ENCODE measurements at places on chromosomes 11 and 22.

DNA sequence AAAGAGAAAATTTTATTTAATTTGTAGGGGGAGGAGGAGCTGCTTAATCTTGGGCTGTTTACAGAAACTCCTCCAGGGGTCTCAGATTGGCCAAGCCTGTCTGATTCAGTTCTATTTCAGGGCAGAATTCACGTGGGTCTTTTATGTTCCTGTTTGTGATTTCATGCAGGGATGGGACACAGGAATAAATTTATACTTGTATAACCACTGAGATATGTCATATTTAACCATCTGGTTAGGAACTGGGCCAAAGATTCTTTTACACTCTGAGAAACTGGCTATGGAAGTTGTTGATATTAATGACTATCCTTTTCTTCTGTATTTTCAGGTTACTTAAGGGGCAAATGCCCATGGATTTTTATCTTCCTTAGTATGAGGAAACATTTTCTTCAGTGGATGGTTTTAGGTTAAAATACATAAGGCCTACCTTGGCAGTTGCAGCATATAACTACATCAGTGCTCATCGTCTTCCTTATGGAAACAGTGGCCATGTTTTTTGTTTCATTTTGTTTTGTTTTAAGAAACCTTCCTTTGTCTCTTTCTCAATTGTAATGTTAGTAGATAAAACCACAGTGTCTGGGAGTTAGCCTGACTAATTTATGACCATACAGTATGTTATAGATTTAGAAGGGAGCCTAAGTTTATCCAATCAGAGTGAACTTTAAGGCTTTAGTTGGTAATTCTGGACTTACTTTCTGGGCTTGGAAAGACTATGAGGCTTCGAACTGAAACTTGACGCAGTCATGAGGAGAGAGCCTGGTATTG, 132.4 kb upstream of the ANO3 start:
- DNase-seq: no peak

DNA sequence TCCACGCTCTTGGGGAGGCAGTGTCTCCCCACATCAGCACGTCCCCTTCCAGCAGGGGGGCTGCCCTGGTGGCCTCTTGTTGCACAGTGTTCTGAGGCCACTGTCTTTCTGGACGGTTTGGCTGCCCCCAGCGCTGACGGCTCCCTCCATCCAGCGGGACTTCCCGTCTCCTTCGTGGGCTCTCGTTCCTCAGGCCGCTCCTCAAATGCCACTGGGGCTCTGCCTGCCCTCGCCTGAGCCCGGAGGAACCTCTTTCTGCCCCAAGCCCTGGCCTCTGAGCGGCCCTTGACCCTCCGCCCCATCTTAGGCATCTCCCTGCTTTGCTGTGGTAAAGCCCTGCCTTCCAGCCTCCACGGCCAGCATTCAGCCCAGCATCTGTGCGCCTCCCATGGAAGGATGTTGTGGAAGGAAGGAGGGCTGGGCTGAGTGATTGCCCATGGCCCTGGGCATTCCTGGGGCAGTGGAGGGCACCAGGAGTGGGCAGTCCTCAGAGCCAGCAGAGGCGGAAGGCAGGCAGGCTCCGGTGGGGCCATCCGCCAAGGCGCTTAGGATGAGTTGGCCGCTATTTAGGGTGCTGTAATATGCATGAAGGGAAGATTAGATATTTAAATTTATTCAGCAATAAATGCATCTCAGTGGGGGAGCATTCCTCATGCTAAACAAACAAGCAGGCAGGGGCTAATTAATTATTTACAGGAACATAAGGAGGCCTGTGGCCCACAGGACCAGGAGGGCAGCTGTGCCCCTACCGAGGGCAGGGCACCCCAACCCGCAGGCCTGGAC, 17.8 kb downstream of the OTUB1 start:
- DNase-seq: no peak

- DNase-seq: no peak
Observed at GRCh38 chr11:61756452-61757212, 4.2 kb downstream of the MYRF start.

DNA sequence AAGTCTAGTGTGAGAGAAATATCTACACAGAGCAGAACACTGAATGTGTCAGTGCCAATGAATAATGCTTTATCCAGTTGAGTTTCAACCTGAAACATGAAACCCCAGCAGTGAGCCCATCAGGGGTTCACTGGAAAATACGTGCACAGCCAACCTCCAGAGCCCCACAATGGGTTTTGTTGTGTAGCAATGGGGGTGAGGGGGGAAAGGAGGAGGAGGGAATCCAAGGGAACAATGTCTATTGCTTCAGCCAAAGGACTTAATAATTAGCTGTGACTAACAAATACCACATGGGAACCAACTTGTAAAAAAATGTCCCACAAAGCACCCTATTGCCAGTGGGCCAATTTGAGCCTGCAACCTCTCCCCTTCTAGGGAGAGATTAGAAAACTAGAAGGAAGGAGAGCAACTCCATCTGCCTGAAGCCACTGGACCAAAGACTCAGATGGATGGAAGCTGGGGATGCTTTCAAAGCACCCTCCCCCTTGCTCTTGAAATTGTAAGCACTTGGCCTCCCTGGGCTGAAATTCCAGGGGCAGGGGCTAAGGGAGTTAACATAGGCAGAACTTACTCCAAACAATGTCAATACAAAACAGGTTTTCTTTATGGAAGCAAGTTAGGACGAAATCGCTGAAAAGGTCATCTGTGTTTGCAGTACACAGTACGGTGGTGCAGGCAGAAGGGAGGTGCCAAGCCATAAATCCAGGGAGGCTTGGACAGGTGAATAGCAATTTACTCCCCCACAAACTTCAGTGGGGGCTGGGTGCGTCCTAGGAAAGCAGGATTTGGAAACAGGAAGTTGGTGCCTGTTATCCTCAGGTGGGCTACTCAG, 99.8 kb downstream of the ARL14EP start:
- DNase-seq: peak; percentile 26

DNA sequence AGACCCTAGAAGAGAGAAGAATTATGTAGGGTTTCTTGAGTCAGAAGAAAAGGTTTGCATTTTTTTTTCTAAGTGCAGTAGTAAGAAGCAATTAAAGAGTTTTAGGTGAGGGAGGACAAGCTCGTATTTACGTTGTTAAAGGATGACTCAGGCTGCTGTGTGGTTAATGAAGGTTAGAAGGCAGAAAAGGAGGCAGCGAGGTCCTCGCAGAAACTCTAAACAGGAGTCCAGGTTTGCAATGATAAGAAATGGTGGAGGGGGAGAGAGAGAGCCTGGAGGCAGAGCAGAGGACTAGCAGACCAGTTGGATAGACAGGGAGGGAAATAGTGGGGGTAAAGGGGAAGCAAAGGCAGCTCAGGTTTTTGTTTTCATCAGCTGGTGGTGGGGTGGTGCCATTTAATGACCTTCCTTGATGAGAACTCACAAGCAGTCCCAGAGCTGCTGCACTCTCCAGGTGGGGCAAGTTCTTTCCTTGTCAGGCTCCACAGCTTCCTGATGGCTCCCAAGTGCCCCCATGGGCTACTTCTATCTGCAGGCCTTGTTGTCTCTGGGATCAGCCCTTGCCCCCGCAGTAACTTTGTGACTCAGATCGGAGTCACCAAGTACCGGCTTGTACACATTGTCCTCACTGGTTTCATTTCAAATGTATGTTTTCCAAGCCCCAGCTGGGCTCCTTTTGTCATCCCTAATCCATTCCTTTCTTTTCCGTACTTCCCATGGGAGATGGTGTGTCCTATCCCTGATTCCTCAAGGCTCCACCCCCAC, 8.3 kb upstream of the INSC start:
- no peak for DNase-seq

DNA sequence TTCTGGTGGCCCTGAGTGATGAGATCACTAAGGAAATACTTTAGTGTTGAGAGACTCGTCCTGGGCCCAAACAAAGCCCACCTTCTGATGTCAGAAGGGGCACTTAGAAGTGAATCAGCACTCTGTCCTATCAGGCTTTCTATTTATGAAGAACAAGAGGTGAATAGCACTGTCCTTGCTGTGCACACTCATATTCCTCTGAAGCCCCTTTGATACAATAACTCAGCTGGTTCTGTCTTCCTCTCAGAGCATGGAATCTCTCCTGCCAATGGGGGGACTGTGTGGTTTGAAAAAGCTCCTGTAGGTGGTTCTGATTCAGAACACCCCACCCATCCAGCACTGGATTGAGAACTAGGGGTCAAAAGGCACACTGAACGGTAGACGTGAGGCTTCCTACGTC, 348.1 kb downstream of the ETS1 start:
- no peak for DNase-seq

- DNase-seq: no peak
Observed at GRCh38 chr11:119580751-119581150, 148.2 kb downstream of the NECTIN1 start.

GRCh38 chr11:9459667-9460321, 1.0 kb upstream of the ZNF143 start:
- no peak for DNase-seq

DNA sequence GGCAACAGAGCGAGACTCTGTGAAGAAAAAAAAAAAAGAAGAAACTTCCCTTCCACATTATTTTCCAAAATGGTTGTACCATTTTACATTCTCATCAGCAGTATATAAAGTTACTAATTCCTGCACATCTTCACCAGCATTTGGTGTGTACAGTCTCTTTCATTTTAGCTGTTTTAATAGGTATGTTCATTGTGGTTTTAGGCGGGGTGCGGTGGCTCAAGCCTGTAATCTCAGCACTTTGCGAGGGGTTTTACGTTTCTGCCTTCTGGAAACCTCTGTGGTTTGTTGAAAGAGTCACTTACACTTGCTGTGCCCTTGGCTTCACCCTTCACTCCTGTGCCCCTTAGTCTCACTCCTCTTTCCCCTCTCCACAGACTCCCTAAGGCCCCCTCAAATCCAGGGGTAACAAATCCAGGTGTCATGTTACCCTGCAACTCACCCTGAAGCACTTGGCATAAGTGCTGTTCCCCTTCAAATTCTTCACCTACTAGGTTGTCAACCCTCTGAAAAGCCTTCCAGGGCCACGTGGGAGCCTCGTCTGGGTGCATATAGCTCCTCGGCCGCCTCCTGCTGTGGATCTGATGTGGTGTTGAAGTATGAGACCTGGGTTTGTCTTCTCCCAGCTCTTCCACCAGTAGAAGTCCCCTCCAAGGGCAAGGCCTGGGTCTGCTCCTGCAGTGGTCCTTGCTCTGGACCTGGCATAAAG, 20.8 kb downstream of the TOB2 start:
- no peak for DNase-seq

GRCh38 chr22:40610329-40610850, 26.1 kb downstream of the MRTFA start:
- DNase-seq: no peak

GRCh38 chr11:120401506-120401905, 65.3 kb downstream of the ARHGEF12 start:
- no peak for DNase-seq

GRCh38 chr11:80155412-80156017, 714.7 kb upstream of the TENM4 start:
- DNase-seq: no peak

DNA sequence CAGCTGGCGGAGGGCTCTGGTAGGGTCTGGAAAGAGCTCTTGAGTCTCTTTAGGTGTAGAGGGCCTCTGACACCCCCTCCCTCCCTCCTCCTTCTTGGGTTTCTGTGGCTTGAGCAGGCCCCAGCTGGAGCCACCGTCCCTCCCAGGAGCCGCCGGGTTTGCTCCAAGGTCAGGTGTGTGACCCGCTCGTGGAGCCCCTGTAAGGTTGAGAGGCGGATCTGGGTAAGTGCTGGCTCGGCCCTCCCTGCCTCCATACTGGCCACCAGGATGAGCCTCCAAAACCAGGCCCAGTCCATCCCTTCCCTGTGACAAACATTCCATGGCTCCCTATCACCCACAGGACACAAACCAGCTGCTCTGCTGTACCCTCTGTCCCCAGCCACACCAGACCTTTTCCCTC, 9.3 kb downstream of the PLEKHB1 start:
- no peak for DNase-seq

DNA sequence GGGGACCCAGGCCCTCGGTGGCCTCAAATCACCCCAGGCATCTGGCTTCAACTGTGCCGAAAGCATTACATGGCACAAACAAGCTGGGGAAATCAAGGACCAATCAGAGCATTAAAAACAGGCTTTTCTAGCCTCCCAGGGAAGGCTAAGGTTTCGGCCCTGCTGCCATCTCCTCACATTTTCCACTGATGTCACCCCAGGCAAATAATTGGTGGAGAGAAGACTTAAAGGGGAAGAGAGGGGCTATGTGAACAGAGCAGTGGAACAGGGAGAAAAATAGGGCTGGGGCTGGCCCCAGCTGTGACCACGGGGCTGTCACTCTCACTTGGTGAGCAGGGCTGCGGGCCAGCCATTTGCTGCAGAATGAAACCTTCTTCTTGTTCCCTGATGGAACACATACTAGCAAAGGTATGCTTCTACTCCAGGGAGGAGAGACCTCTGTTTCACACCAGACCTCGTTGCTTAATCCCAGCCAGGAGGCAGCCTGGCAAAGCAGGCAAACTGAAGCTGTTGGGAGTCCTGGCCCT, 581.3 kb downstream of the SOX6 start:
- no peak for DNase-seq

GRCh38 chr11:131191606-131192005, 178.8 kb upstream of the NTM start:
- DNase-seq: no peak

DNA sequence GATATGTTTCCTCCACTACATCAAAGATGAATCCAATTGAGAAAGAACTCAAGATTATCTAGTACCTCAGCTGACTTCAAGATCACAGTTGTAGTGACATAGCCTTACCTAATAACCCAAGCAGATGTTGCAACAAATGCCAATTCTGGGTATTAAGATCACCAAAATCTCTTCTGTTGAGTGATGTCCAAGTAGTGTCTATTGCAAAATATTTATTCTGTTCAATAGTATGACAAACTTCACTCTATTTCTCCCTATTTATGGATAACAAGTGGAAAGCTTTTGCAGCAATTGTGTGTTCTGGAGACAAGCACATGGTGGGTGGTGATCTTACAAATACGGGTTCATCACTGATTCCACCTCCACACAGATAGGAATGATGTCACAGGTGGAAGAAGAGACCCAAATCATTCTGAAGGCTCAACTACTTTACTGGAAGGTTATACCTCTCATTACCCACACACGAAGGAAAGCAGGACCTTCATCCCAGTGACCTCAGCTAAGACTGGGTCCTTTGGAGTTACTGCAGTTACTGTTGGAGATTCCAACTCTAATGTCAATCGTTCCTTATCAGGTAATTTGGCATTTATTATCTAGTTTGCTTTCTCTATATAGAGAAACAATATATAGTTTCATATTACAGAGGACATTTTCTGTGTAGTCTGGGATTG, 72.0 kb downstream of the CD44 start:
- DNase-seq: no peak

DNA sequence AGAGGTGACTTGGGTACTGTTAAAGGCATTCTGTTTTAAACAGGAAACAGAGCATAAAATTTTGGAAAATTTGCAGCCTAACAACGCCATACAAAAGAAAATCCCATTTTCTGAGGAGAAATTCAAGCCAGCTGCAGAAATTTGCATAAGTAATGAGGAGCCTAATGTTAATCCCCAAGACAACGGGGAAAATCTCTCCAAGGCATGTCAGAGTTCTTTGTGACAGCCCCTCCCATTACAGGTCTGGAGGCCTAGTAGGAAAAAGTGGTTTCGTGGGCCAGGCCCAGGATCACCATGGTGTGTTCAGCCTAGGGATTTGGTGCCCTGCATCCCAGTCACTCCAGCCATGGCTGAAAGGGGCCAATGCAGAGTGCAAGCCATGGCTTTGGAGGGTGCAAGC, 1333.1 kb upstream of the TENM4 start:
- DNase-seq: no peak

GRCh38 chr11:14021738-14022137, 59.2 kb downstream of the SPON1 start:
- no peak for DNase-seq
